Activated T-helper 1 cell treated with anti-CD3 and anti-CD28 coated beads, Interleukin-2, amount 50 U/mL, for 16 hours (primary cell): ENCODE measurements at places on chromosomes 1 and 21.

- DNase-seq, result no peak
Measured at GRCh38 chr1:74504125-74504932, 8.1 kb downstream of the LRRC53 start.

DNA sequence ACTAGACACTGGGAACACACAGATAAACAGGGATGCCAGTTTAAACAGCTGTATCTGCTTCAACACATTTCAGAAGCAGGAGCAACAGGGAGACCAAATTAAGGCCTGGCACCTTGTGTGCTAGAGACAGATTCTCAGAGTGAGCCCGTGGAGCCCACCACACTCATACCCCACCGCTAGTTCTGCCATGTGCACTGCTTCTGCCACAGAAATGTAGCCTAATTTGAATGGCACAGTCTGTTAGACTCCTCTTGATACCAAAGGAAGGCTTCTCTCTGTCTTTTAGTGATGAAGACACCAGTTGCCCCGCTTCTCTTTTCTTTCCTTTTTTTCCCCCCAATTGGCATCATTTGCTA lies 29.3 kb upstream of the ACP6 start:
- no peak for DNase-seq

DNA sequence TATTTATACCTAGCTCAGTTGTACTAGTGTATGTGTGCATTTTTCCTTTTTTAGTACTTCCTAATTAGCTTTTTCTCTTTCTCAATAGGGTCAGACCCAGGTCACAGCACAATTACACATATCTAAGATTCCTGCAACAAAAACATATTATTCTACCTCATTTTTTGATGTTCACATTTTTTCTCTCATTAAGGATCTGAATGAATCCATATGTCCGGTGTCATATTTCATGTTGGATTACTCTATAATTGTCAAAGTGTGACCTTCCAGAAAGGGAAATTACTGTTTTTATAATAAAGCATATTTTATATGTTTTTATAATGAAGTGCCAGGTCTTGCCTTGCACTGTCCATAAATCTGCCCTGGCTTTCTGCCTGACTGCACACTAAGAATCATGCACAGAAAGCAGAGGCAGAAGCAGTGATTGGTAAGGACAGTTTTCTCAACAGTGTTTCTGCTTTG lies 143.7 kb downstream of the KCNT2 start:
- no peak for DNase-seq

- DNase-seq, result no peak
Measured at GRCh38 chr1:241600496-241600901, 39.7 kb downstream of the CHML start.

DNA sequence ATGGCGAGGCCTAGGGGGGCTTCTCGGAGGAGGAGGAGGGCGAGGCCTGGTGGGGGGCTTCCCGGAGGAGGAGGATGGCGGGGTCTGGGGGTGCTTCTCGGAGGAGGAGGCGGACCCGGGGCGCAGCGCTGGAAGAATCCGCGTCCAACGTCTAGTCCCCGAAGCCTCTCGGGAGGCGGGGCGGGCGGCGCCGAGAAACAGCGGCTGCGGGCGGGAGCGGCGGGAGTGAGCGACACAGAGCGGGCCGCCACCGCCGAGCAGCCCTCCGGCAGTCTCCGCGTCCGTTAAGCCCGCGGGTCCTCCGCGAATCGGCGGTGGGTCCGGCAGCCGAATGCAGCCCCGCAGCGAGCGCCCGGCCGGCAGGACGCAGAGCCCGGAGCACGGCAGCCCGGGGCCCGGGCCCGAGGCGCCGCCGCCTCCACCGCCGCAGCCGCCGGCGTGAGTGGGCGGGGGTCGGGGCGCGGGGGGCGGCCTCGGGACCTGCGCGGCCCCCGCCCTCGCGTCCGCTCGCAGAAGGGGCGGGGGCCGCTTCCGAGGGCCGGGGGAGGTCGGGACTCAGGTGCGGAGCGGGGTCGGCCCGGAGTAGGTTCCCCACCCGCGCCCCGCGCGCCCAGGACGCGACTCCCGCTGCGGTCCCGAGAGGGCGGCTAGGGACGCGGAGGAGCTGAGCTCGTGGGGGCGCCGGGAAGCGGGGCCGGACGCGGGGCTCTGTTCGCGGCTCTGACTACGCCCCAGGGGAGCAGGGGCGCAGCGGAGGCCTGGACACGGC lies at the start of gene KLHL17:
KLHL17 (plus strand) TSS at position 222 of the 769 bp plus-strand sequence; CDS start at position 332, 110 bp downstream.
- peak; percentile 59 for DNase-seq

GRCh38 chr1:190320952-190321351 lies 156.7 kb downstream of the BRINP3 start:
- no peak for DNase-seq

DNA sequence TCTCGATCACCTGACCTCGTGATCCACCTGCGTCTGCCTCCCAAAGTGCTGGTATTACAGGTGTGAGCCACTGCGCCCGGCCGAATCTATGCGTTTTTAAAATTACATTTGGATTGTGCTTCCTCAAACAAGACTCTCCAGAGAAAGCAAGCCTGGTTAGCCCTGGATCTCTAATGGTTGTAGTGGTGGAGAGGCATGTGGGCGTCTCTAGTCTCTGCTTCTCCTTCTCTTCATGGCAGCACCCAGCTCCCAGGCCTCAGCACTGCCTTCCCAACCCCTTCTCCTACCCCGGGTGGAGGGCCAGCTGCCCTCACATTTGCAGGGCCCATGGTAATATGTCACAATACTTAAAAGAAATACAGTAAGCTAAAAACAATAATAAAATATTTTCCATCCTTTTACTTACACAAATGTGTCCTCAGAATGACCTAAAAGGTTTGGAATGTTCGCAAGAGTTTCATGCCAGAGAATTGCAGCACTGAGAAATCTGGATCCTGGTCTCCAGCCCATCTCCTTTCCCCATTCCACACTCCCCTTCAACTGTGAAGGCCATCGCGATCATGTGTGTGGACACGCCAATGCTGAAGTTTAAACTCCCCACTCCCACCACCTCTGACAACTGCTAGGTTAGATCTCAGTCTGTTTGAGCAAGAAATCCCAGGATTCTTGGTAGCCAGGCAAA lies 7.0 kb downstream of the OR14I1 start:
- DNase-seq, result no peak

GRCh38 chr1:29322861-29323585 lies 86.7 kb downstream of the PTPRU start:
- no peak for DNase-seq

- DNase-seq, result no peak
Measured at GRCh38 chr1:206905295-206906164, 8.3 kb downstream of the IL24 start.

DNA sequence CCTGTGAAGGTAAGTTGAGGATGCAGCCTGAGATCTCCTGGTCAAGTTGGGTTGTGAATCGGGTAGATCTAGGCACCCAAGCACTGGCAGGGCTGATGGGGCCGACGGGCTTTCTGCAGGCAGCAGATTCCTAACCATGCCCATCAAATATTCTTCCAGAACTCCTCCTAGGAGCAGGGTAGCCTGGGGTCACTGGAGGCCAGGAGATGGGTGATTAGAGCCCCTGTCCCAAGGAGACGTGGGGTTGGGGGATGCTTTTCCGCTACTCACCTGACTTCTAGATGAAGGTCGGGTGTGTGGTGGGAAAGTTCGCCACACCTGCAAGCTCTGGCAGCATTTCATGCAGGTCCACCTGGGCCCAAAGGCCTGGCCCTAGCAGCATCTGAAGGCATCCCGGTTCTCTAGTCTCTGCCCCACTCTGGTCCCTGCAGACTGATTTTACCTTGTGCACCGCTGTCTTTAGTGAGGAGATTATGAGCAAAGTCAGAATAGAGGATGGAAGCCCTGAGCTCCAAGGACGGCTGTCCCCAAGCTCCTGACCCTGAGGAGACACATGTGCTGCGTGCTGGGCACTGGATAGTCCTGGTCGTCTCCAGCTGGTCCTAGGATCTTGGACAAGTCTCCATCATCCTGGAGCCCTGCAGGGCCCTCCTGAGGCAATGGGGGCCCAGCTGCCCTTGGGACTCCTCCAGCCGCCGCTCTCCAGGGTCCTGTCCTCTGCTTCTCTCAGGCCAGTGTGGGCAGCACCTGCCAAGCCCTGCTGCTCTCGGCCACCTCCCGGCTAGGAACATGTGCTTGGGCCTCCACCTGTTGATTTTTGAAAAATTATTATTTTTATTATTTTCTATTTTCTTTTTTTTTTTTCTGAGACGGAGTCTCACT lies 21.8 kb upstream of the C2CD2 start:
- no peak for DNase-seq

- DNase-seq, result no peak
Measured at GRCh38 chr1:64179588-64179987, 23.8 kb upstream of the UBE2U start.

GRCh38 chr1:231750296-231750695 lies 123.7 kb downstream of the DISC1 start:
- no peak for DNase-seq

DNA sequence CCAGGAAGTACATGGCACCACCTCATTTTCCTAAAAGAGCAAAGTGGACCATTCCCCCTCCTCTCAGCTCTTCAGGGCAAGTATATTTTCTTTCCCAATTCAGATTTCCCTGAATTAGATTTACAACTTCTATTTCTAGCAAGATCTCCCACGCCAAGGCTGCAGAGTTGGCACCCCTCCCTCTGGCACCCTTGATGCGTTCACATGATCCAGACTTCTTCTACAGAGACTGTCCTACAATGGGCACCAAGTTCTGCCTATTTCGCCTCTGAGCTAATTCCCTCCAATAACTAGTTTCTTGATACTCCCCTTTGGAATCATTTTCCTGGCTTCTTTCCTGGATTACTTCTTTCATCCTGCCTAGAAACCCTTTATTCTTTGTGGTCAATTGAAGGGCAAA lies 122.0 kb downstream of the CDC7 start:
- DNase-seq, result no peak

DNA sequence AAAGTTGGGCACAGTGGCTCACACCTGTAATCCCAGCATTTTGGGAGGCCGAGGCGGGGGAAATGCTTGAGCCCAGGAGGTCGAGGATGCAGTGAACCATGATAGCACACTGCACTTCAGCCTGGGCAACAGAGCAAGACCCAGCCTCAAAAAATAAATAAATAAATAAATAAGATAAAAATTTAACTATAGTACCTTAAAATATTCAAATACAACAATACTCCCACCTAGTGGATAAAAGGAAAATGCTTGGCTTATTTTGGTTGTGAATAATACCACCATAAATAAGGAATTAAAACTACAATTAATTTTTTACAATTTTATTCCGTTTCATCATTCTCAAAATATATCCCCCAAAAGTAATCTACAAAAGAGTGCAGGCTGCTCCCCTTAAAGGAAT lies 8.1 kb downstream of the PSMG1 start:
- DNase-seq, result no peak

DNA sequence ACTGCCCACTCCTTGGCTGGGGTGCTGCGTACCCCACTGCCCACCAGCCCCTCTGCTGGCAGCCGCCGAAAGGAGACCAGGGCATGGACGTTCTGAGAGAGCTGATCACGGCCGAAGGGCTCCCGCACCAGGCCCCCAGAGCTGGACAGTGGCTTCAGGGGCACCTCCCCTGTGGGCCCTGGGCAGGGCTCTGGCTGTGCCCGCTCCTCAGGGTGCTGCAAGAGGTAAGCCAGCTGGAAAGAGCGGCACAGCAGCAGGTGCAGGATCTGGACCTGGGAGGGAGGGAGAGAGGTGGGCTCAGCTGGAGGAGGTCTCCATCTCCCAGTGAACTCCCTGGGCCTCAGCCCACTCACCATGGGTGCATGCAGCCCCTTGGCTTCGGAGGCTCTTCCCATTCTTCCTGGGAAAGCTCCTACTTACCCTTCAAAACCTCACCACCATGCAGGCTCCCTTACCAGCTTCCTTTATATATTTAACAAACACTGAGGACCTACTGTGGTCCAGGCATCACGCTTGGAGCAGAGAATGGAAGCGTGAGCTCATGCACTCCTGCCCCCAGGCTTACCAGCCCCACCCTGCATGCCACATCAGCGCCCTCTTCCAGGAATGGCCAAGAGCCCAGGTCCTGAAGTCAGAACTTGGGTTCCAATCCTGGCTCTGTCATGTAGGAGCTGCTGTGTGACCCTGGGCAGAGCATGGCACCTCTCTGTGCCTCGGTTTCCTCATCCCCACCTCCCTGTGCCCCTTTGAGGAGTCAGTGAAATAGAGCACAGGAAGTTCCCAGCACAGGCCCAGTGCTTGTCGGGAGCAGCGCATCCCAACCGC lies 6.8 kb upstream of the KIF17 start:
- no peak for DNase-seq

- no peak for DNase-seq
Measured at GRCh38 chr21:38181096-38181495, 75.7 kb upstream of the KCNJ15 start.

DNA sequence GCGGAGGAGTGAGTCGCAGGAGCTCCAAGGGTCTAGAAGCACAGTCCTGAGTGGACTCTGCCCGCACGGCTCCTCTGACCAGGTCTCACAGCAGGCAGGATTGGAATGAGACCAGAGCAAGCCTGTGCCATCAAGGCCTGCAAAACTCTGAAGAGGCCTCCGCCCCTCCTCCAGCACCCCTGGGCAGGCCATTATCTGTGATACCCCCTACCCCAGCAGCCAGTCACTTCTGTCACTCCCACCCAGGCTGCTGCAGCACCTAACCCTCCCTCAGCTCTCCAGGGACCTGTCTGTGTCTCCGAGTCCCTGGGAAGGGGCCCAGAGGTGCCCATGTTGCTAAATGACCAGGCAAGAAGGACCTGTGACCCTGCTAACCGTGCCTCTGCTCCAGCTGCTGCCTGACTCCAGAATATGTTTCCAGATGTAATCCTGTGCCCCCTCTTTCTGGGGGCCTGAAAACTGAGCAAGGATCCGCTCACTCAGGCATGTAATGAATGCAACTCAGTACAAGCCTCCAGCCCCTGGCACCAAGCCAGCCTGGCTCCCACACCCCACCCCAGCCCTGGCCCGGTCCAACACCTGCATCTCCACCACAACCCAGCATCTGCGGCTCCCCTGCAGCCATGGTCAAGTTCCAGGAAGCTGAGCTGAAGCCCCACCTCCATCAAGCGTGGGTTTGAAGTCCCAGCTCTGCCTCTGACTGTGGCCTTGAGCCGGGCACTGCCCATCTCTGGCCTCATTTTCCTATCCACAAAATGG lies 22.1 kb upstream of the COL16A1 start:
- no peak for DNase-seq

- DNase-seq, result no peak
Measured at GRCh38 chr1:2050461-2050792, 216 bp downstream of the PRKCZ start.

DNA sequence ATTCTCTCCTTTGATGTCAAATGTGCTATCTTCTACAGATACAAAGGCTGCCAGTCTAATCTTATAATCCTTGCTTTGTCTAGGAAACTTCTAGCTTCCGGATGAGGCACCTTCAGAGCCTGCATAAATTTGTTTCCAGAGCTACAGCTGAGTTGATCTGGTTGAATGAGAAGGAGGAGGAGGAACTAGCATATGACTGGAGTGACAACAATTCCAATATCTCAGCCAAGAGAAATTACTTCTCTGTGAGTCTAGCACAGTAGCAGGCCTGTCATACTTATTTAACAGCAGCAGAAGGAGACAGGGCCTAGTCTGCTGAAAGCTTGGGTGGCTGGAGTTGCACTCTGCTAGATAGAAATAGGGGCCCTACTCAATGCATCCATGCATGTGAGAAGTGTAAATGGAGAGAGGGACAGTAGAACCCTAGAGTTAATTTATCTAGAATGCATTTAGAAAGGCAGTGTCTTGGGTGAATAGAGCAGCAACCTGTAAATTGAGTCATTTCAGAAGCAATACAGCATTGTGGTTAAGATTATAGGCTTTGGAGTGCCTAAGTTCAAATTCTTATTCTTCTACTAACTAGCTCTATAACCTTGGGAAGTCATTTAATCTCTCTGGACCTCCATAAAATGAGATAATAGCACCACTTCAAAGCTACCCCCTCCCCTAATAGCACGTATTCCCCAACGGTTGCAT lies 89.0 kb downstream of the MACF1 start:
- no peak for DNase-seq

- DNase-seq, result no peak
Measured at GRCh38 chr1:157157501-157158190, 19.5 kb upstream of the ETV3 start.

- DNase-seq, result no peak
Measured at GRCh38 chr1:209219791-209220524, 363.6 kb upstream of the CAMK1G start.
